ENCODE measurements at places on chromosomes 16 and 17.
A peak's percentile ranks its signal among the peaks of the same experiment; 100 is the strongest.

- DNase-seq: no peak
Observed at GRCh38 chr17:41734139-41734948, at the start of gene HAP1. Gene HAP1 (minus strand): TSS chr17:41734643. CDS start chr17:41734634, 9 bp downstream.

- DNase-seq: no peak
Observed at GRCh38 chr17:76272541-76273444, 7.6 kb downstream of the UBALD2 start.

- DNase-seq: no peak
Observed at GRCh38 chr16:26901983-26902382, 164.7 kb upstream of the C16orf82 start.

DNA sequence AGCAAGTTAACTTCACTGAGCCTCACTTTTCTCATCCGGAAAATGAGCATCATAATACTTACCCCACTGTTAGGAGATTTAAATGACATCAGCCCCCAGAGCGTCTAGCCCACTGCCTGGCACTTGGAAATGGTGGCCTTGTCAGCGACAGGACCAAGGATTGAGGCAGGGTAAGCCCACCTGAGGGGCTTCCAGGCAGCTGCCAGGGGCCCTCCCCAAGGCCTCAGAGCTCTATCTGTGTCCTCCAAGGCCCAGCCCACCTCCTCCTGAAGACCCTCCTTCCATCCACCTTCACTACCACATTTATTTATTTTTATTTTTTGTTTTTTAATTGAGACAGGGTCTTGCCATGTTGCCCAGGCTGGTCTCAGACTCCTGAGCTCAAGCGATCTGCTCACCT is 13.8 kb downstream of the PITPNM3 start:
- no peak for DNase-seq

- no peak for DNase-seq
Observed at GRCh38 chr16:84884596-84885341, 65.0 kb downstream of the CRISPLD2 start.

GRCh38 chr16:56773532-56773931 is 43.6 kb downstream of the NUP93 start:
- no peak for DNase-seq

DNA sequence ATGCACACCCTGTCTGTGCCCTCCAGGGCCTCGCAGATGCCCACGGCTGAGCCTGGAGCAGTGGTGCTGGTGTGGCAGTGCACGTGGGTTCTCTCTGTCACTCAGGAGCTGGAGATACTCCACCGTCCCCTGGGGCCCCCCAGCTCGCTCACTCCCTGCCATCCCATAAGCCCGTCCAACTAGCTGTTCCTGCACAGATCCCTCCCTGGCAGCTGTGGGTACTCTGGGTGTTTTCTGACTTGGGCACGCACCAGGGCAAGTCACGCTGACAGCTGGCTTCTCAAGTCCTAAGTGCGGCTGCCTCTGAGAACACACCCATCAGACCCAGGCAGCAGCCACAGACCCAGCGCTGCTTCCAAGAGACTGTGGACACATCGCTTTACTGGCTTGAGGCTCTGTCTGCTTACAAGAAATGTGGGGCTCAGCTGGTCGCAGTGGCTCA is 25.4 kb upstream of the ITGB4 start:
- no peak for DNase-seq

DNA sequence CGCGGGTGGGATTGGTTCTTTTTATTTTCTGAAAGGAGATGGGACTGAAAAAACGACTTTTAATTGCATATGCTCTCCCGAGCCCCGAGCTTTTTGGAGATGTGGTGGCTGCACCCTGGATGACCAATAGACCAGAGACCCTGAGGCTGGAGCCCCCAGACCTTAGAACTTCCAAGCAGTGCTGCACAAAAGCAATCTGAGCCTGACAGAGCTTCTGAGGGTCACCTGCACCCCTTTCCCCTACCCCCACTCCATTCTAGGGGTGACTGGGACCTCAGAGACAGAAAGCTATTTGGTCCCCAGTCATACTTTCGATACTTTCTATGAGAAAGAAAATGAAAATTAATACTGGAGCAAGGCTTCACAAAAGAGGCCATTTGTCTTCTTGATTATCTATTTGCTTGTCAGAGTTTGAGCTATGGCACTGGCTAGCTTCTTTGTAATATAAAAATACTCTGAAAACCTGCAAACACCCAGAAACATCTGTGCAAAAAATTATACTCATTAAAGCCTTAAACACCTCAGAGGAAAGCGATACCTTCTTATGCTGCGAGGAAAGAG is 3.6 kb downstream of the HOXB4 start:
- DNase-seq: no peak

GRCh38 chr17:13947499-13947898 is 121.8 kb upstream of the COX10 start:
- no peak for DNase-seq

- DNase-seq: no peak
Observed at GRCh38 chr17:74004056-74004455, 199.4 kb upstream of the RPL38 start.

DNA sequence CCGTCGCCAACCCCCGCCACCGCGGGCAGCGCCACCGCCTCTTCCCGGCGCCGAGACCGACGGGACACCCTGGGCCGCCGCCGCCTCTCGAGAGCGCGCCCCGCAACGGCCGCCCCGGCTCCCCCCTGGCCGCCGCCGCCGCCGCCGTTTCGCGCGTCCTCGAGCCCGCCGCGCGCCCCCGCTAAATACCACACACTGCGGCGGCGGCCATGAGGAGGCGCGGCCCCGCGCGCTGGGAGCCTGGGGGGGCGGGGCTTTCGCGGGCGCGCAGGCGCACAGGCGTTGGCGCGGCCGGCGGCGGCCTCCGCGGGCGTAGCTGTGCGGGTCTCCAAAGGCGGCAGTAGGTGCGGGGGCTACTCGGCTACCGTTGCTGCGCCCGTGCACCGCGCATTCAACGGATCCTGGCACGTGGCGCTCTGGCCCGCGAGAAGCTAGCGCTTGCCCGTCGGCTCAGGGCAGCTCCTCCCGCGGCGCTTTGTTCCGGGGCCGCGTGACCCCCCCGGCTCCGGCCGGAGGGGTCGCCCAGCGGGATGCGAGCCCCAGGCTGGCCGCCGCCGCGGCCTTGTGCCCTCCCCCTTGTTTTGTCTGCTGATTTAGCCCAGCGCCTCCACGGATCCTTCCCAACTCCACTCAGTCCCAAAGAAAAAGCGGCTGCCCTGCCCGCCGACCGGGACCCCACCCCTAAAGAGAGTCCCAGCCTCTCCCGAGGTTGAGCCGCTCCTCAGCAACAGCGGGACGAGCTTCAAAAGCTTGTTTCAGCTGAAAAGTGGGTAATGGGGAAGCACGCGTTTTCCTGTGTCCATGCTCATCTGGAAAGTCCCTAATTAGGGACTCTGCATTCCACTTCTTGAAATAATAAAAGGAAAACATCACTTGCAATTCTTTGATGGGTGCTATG is at the start of gene SIAH1:
SIAH1 (minus strand) TSS at position 161 of the 898 bp plus-strand sequence. CDS start 22,985 bp downstream, outside the sequence.
- peak; percentile 87 for DNase-seq
